MM.1S (cell line): ENCODE measurements at places on chromosomes 3 and 15.

DNA sequence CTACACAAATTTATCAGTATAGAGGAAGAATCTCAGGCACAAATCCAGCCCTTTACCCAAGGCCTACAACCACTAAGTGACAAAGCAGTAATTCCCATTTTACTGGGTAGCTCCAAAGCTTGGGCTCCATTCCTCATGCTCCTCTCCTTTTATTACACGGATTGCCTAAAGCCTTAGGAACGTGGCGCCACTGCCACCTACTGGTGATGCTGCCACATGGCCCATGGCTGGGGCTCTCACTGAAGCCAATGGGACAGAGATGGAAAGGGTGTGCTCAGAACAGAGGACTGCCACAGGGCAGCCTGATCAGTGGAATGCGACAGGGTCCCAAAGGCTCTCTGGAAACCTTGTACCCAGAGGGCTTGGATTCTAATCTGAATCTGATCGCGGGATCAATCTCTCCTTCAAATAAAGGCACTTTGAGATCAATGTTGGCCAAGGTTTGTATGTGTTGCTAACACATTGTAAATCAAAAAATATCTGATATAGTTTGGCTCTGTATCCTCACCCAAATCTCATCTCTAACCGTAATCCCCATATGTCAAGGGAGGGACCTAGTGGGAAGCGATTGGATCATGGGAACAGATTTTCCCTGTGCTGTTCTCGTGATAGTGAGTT lies 33.5 kb upstream of the LYZL4 start:
- peak; percentile 75 for DNase-seq

GRCh38 chr15:51191072-51191670 lies 96.5 kb upstream of the TNFAIP8L3 start:
- no peak for DNase-seq

DNA sequence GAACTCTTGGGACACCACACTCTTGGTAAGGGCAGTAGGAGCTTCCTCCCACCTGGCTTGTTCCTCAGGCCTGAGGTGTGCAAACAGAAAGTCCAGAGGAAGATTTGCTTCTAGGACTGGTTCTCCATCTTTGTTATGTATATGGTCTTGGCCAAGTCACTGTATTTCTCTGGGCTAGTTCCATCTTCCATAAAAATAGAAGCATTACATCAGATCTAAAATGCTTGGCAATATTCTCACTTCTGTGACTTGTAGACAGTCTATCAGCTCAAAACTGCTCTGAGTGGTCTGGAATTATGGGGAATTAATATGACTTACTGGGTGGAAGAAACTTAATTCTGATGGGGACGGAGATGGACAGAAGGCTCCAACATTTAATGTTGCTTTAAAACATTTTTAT lies 55.2 kb downstream of the TMEM108 start:
- DNase-seq, result no peak

DNA sequence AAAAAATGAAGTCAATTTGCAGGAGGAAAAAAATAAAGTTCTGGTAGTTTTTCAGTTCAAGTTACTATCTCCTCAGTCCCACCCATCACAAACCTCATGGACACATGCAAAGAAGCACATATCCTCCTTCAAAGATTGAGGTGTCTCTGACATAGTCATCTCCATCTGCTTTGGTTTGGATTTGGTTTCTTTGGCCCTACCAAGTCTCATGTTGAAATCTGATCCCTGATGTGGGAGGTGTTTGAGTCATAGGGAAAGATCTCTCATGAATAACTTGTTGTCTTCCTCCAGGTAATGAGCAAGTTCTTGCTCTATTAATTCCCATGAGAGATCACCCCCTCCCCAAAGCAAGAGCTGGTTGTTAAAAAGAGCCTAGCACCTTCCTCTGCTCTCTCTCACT lies 446.8 kb downstream of the IGSF11 start:
- DNase-seq, result no peak

GRCh38 chr15:77026501-77027110 lies 31.7 kb downstream of the PSTPIP1 start:
- DNase-seq, result no peak

- peak; percentile 81 for DNase-seq
Observed at GRCh38 chr3:45568848-45569762, 25.4 kb upstream of the LIMD1 start.

- no peak for DNase-seq
Observed at GRCh38 chr3:37321377-37321781, 147.0 kb upstream of the LRRFIP2 start.

DNA sequence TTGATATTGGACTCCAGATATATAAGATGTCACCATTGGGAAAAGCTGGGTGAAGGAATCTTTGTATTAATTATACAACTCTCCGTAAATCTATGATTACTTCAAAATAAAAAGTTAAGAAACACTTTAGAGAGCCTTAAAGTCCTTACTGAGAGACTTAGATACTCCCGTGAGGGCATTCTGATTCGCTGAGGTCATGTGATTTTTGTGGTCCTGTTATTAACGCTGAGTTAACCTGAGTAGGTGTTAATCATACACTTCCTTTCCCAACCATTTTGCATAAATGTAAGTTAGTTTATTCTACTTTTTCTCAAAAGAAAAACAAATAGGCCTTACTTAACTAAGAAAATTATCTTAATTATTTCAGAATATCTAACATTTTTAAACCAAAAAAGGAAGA lies 67.1 kb upstream of the LMOD3 start:
- no peak for DNase-seq

DNA sequence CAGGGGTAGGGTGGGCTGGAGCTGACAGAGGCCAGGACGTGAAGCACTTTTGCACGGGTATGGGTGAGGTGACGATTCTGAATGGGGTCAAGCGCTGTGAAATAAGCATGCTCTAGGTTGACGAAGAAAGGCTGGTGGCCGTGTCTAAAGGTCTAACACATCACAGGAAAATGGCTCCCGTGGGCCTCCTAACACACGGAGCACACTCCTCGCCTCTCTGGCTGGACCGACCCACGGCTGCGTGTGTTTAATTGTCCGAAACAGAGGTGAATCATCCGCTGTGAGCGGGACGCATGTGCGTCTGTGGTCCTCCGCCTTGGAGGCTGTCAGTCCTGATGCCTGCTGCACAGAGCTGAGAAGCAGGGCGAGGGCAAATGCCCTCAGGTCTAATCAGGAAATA lies 130.6 kb downstream of the NSMCE3 start:
- DNase-seq, result no peak

GRCh38 chr3:187995043-187995400 lies 158.9 kb upstream of the LPP start:
- DNase-seq, result no peak

- no peak for DNase-seq
Observed at GRCh38 chr3:159586571-159587202, 401.9 kb upstream of the IL12A start.

- no peak for DNase-seq
Observed at GRCh38 chr3:29156086-29156715, 124.7 kb upstream of the RBMS3 start.

- no peak for DNase-seq
Observed at GRCh38 chr3:173774294-173774693, 376.8 kb downstream of the NLGN1 start.

GRCh38 chr15:99442252-99442897 lies 123.4 kb upstream of the MEF2A start:
- no peak for DNase-seq

DNA sequence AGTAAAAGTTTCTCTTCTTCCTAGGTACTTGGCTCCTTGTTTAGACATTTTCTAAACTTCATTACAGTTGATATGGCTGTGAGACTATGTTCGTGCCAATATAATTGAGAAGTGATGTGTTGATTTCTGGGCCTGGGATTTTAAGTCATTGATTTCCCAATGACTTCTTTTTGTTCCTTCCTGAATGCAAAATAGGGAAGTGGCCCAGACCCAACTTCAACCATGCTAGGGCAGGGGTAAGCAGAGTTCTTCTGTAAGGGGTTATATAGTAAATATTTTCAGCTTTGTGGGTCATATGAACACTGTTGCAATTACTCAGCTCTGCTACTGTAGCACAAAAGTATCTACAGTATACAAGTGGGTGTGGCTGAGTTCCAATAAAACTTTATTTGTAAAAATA lies 320.1 kb upstream of the WNT5A start:
- no peak for DNase-seq

DNA sequence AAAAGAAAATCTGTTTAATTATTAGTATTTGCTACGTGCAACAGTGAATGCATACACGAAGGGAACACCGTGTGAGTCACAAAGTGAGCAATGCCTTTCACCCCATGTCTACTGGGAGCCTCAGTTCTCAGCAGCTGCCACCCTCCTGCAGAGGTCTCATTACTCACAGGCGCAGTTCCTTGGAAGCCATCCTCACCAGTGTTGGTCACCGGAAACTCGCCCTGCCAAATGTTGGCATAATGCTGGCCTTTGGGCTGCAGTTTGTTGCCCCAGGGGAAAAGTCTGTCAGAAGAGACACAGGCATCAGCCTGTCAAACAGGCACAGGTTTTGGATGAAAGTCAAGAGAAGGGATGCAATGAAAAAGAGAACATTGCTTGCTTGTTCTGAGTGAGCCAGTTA lies 50.1 kb downstream of the SUMF1 start:
- no peak for DNase-seq

GRCh38 chr3:5898106-5898505 lies 710.6 kb downstream of the EDEM1 start:
- no peak for DNase-seq

GRCh38 chr3:50483374-50483773 lies 20.1 kb downstream of the CACNA2D2 start:
- no peak for DNase-seq

GRCh38 chr15:69573815-69574475 lies 121.3 kb downstream of the RPLP1 start:
- DNase-seq, result no peak

DNA sequence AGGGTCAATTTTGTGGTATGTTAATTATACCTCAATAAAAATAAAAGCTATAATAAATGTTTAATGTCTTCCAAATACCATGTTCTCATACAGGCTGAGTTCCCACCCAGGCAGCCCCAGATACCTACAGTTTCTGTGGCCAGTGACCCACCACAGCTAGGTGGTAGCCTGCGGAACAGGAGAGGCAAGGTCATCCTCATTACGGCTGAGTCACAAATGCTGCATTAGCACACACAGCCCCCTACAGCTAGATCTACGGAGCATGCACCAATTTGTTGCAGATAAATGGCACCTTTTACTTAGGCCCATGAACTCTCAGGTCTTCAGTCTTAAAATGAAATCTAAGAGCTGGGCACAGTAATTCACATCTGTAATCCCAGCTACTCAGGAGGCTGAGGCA lies 5.1 kb downstream of the SPATA12 start:
- DNase-seq, result no peak

GRCh38 chr3:14405360-14406238 lies 3.2 kb downstream of the SLC6A6 start:
- DNase-seq, result no peak

DNA sequence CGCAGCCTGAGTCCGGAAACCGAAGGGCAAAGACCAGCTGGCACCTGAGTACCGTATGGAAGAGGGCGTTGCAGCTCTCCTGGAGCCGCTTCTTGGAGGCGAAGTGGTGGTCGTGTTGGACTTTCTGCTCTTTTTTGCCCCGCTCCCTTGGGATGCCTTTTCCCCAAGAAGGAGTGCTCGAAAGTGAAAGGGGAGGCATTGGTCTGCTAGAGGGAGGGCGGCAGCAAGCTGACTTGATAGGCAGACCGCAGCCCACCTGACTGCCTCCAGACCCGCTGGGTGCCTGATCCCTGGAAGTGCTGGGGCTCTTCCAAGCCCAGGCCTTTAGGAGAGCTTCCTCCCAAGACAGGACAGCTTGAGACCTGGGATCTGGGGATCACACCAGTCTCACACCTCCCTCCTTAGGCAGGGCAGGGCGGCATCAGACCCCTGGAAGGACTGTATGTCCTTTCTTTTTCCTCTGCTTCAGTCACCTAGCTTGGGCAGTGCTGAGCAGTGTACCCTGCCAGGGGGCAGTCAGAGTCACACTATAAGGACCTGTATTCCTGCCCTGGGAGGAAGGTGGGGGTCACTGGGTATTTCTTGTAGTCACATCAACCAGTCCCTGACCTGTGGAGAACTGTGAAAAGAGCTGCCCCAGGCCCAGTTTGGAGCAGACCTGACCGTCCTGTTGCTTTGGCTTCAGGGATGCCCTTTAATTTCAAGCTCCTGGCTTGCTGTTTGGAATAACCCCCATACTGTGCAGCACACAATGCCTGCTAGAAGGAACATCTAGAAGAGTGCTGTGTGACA lies 2.1 kb downstream of the ACVR2B start:
- DNase-seq, result no peak

- DNase-seq, result no peak
Observed at GRCh38 chr3:171307046-171307585, 153.1 kb downstream of the TNIK start.

GRCh38 chr3:142098964-142099363 lies 50.4 kb downstream of the TFDP2 start:
- DNase-seq, result no peak

DNA sequence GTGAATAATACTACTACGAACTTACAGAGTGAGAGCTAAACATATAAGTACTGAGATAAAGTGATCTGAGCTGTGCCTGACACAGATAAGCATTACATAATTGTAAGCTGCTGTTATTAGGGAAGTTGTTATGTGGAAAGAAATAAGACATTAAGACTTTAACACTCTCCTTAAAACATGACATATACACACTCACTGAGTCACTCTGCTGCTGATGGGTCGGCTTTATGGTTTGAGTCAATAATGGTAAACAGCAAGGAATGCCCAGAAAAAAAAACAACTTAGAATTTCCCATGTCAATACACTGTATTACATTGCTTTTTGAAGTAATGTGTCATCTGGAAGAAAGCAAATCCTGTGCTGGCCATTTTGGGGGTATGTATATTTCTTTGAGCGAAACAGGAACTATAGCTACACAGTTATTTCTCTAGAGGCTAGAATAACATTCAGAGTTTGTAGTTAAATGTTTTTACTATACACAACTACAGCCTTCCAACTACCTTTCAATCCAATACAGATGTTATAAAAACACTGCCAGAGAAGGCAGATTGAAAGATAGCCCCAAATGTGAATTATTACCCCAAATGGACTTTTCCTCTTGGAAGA lies 22.8 kb upstream of the SPRED1 start:
- DNase-seq, result no peak

DNA sequence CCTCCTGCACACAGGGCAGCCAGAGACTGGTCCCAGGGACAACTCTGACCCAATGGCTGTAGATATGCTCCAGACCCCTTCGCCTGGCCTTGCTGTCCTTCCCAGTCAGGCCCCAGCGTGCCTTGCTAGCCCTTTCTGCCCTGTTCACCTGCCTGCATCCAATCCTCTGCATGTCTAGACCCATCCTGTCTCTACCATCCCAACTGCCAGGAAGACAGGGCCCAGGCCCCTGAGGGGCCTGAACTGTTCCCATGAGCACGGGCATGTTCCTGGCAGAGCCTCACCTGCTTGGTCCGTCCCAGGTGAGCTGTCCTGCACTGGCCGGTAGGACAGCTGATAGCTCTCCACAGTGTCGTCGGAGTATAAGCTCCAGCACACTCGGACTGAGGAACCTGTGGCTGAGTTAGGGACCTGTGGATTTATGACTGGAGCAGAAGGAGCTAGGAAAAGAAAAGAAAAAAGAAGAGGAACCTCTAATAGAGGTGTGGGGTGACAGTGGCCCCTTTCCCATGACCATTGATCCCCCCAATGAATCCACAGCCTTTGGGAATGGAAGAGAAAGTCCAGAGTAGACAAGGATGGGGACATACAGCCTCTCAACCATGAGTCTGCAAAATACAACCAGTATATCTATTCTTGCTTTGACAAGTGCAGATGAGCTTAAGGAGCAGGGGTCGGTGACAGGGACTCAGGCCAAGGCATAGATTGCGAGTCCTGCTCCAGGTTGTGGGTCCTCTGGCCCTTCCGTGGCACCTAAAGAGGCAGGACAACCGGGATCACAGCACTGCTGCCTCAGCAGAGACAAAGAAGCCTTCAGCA lies 33.9 kb downstream of the FSD2 start:
- DNase-seq, result no peak
